ENCODE measurements at places on chromosomes 2 and 18.

GRCh38 chr2:65876114-65876513 is 443.7 kb upstream of the SPRED2 start:
- DNase-seq = no peak

DNA sequence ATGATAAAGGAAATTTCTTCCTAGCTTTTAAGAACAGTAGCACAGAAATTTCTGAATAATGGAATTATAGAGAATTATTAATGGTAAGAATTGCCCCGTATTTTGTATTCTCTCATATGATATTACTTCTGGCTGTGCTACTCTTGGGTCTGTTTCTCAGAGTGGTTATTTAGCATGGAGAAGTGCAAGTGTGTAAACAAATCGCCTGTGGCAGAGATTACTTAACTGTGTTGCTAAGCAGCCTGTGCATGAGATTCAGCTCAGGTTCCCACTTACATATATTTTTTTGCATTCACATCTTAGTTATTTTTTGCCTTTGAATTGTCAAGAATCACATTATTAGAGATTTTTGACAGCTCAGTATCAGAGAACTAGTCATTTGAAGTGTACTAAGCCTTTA is 80.1 kb upstream of the NFATC1 start:
- no peak for DNase-seq

- DNase-seq = peak; percentile 11
Observed at GRCh38 chr2:62293490-62294271, 97.8 kb downstream of the B3GNT2 start.

DNA sequence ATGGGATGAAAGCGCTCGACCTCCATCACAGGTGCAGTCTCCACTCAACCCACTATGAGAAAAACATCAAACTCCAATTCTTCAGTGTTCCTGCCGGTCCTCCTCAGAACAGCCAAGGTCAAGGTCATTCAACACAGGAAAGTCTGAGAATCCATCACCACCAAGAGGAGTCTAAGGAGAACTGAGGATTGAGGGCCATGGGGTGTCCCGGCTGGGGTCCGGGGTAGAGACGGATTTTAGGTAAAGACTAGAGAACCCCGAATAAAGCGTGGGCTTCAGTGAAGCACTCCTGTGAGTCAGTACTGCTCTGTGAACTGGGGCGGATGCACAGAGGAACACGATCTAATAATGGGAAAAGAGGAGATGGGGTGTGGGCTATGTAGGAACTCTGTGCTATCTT is 41.8 kb downstream of the PTGR3 start:
- DNase-seq = no peak
